ENCODE measurements at places on chromosomes 4 and X. TPM values are rescaled to one million over a fixed set of nuclear protein-coding genes. Genes with fewer than 3 reads are reported as not detected.

Gene TMEM31
- total RNA-seq, result not detected

Gene CSN1S1
- 6.7 TPM for total RNA-seq

Gene MAP7D2
- total RNA-seq, result 2.2 TPM

Gene SATL1
- not detected for total RNA-seq

Gene NAA11
- not detected for total RNA-seq

Gene ALAS2
- not detected for total RNA-seq

Gene GATA1
- total RNA-seq, result not detected

Gene MAGEB10
- not detected for total RNA-seq

Gene TKTL2
- not detected for total RNA-seq

Gene NXT2
- total RNA-seq, result 17.9 TPM

Gene SLC10A3
- total RNA-seq, result 24.0 TPM

Gene ARMCX6
- 23.6 TPM for total RNA-seq

Gene PRDM5
- 24.9 TPM for total RNA-seq

Gene TRIM75
- not detected for total RNA-seq

Gene UGT2B17
- not detected for total RNA-seq

Gene TAF7L
- not detected for total RNA-seq

Gene OTUD6A
- total RNA-seq, result not detected

Gene PARM1
- 18.0 TPM for total RNA-seq

Gene RP2
- 13.8 TPM for total RNA-seq

Gene ZIC3
- not detected for total RNA-seq

Gene SPOCK3
- not detected for total RNA-seq

Gene GC
- total RNA-seq, result not detected

Gene NSUN7
- 9.5 TPM for total RNA-seq

Gene FATE1
- not detected for total RNA-seq

Gene NSG1
- total RNA-seq, result 0.48 TPM

Gene TENM3
- 4.6 TPM for total RNA-seq

Gene SHROOM4
- total RNA-seq, result 12.5 TPM

Gene NAP1L2
- total RNA-seq, result 2.6 TPM

Gene SMIM14
- 38.7 TPM for total RNA-seq

Data from breast epithelium (tissue), 4 donors.